ENCODE measurements at places on chromosomes 12 and 14.

GRCh38 chr12:60148831-60149230 lies 553.0 kb downstream of the SLC16A7 start:
- no peak for DNase-seq

GRCh38 chr12:32901553-32901952 lies 5.0 kb upstream of the PKP2 start:
- no peak for DNase-seq

- DNase-seq = no peak
Observed at GRCh38 chr12:28023156-28023887, 50.8 kb upstream of the PTHLH start.

- DNase-seq = no peak
Observed at GRCh38 chr14:33406766-33407165, 468.1 kb downstream of the NPAS3 start.

GRCh38 chr12:42660968-42661937 lies 71.7 kb upstream of the PRICKLE1 start:
- DNase-seq = no peak

DNA sequence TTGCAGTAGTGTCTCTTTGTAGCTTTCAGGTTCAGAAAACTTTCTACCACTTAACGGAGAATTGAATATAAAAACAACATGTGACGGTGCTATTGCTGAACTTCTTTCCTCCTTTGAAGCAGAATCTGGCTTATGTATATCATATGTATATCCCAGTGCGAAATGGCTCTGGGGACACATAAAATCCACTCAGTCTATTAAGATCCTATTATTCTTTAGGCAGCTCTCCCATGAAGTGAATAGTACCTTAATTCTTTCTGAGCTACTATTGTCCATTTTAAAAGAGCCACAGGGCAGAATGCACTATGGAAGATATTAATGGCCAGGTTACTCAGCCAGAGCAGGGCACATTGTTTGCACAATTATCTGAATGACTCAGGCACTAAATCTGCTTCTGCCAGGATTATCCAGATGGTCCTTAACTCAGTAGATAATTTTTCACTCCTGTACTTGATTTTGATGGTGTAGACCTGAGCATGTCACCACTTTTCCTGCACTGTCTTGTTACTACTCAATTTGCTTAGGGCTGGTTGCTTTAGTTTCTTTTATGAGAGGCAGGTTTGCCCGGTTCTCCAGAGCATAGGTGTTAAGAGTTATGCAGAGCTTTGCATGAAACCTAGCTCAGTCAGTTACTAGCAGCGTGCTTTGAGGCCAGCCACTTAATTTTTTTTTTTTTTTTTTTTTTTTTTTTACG lies 5.5 kb downstream of the CNTN1 start:
- DNase-seq = no peak

DNA sequence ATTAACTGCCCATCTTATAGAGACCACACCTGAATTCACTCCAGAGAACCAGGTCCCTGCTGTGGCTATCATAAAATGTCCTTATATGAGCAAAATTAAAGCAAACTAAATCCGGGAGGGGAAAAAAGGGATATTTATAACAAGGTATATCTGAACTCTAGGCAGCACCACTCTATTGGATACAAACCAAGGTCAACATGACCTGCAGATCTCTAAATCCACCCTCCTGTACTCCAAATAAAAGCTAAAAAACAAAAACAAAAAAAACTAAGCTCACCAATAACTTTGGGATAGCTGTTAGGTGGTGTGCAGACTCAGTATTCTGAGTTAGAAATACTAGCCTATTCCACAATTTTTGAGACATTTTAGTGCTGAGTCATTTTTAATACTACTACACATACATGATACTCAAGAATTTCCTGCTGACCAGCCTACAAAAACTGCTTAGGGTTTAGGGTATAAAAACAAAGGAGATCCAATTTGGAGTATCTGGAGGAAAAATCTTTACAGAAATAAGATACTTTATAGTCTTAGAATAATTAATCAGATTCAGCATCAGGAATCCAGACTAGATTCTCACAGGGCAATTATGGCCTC lies 46.6 kb upstream of the LTBP2 start:
- DNase-seq = no peak

- DNase-seq = no peak
Observed at GRCh38 chr14:103231376-103232019, 102.5 kb upstream of the EIF5 start.

DNA sequence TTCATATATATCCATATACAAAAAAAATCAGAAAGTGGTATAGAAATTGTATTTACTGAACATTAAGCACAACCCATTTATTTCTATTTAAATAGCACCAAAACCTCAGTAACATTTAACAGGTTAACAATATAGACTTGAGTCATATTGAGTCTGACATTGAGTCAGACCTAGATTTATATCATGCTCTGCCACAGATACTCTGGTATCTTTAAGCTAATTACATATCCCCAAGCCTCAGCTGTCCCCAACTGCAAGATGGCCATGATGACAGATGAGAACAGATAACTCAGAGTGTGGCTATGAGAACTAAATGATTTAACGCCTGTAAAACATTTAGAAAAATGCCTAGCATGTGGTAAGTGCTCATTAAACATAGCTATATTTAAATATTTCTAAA lies 40.3 kb downstream of the IFNG start:
- no peak for DNase-seq

DNA sequence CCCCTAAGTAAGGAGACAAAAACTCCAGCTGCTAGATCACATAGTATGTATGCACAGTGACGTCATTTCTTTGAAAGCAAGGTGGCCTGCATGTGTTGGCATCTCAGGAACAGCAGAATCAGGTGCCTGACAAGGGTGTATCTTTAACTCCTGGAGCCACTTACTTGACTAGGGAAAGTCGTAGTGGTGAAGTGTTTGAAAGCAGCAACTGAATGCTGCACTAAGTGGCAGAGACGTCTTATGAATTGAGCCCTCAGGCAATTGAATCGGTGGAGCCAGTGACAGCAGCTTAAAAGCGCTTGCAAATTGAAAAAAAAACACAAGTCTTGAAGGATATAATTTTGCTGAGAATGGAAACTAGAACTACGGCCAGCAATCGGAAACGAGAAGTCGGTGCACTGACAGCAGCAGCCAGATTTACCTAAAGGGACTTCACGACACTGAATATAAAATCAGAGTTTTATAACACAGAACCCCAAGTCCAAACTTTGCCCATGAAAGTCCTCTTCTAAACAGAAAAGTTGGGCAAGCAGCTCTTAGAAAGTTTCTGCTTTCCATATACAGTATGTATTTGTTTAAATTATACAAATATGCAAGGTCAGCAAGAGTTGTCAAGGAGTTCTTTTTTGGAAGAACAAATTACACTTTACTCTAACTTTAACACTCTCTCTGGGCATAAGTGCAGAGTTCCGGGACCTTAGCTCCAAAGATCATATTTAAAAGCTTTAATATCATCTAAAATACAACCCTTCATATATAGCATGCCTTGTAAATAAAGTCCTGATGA lies 1.1 kb downstream of the IGF1 start:
- no peak for DNase-seq

- DNase-seq = no peak
Observed at GRCh38 chr12:88562846-88563582, 17.3 kb downstream of the KITLG start.

- DNase-seq = no peak
Observed at GRCh38 chr14:100567877-100568163, 19.4 kb downstream of the BEGAIN start.

- DNase-seq = no peak
Observed at GRCh38 chr12:52681526-52682380, 1.5 kb upstream of the KRT1 start.

GRCh38 chr12:95699579-95699978 lies 91.0 kb downstream of the NTN4 start:
- no peak for DNase-seq

DNA sequence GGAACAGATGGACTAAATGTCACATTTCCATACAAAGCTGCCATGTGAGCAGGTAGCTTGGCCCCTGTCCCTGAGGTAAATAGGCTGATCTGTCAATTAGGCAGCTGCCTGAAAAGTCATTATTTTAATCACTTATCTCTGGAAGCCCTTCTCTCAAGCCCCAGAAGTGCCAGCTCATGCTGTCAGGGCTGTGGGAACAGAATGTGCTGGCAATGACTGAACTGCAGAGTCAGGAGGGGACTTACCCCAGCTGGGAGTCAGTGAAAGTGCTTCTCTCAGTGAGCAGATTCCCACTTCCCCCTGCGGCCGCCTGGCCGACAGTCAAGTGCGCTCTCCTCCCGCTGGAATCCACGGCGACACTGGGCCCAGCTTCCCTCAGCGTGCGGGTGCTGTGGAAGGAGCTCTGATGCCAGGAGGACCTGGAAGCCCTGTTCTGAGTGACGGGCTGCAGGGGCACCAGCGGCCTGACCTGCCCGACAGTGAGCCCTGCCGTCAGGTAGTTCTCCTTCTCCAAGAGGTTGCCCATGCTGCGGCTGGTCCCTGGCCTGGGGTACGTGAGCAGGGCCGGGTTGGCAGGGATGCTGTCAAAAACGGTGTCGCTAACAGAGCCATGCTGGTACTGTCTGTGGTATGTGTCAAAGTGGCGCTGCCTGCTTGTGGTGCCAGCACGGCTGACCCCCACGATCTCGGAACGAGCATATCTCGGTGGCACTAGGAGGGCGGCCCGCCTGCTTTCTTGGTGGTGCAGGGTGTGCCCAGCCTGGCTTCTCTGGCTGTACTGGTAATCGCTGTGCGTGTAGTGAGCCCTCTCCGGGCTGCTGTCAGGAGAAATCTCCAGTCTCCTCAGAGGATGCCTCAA lies 18.7 kb downstream of the PKP2 start:
- DNase-seq = no peak

DNA sequence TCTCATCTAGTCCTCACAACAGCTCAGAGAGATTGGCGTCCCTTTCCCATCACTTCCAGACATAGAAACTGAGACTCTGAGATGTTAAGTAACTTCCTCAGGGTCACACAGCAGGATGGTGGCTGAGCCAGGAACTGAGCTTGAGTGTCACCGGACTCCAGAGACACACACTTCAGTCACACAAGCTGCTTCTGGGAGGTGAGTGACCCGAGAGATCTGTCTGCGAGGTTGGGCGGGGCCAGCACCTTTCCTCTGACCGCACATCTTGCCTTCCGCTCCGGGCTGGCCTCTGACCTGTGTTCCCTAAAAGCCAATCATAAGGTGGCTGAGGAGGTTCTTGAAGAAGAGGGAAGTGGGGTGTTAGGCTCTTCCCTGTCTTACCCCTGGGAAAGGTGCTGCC lies 72.2 kb downstream of the ADCK1 start:
- no peak for DNase-seq

GRCh38 chr14:36485773-36486172 lies 34.3 kb downstream of the NKX2-1 start:
- no peak for DNase-seq

GRCh38 chr12:126684703-126685102 lies 1582.3 kb upstream of the TMEM132C start:
- DNase-seq = no peak

DNA sequence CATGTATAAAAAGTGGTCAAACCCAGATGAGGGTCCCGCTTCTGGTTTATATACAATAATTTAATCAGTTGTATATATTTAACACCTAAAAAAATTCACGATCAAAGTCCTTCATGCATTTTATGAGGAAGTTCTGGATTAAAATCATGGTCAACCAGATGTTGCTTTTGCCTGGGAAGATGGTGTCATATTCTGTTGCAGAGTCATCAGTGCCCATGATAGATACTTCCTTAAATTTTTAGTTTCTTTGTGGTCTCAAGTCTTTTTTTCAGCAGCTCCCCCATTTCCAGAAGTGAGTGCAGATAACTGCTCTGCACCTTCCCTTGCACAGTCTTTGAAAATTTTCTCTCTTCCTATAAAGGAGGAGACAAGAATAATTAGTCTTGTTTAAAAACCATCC lies 16.1 kb downstream of the ERP29 start:
- DNase-seq = no peak

DNA sequence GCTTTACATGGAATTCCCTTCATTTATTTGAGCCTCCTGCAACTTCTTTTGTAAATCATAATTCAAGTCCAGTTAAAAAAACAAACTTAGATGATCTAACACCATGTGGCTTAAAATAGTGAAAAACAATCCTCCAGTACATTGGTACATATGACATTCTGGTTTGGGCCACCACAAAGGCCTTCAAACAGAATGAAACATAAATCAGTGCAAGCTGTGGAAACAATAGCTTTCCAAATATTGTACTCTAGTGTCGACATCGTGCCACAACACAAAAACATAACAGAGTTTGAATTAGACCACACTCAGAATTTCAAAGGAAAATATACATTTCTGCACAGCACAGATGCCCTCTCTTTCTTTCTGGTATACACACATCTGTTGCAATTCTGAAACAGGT lies 751.3 kb downstream of the SLC6A15 start:
- DNase-seq = no peak
